ENCODE measurements at places on chromosomes 11 and 22.

DNA sequence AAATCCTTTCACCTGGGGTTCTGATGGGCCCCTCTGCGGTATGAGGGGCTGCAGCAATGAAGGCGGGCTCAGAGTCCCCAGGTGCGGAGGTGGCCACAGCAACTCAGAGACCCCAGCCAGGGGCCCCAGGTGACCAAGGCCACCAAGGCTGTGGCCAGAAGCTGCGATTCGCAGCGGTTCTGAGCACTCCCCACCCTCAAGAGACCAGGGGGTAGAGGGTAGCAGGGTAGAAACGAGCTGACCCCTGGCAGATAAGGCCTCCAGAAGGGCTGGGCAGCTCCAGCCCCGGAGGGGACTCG is 948 bp downstream of the TNKS1BP1 start:
- no peak for DNase-seq

GRCh38 chr11:35106595-35106994 is 32.4 kb upstream of the CD44 start:
- DNase-seq: no peak

- DNase-seq: no peak
These were observed 83.1 kb downstream of the SHANK2 start for GRCh38 chr11:71169313-71169712.

GRCh38 chr11:64331569-64332371 is 8.2 kb upstream of the CCDC88B start:
- no peak for DNase-seq

GRCh38 chr22:31308181-31308580 is 15.9 kb upstream of the PIK3IP1 start:
- no peak for DNase-seq
